ENCODE measurements at places on chromosomes 5 and 9.
A peak's percentile ranks its signal among the peaks of the same experiment; 100 is the strongest.

DNA sequence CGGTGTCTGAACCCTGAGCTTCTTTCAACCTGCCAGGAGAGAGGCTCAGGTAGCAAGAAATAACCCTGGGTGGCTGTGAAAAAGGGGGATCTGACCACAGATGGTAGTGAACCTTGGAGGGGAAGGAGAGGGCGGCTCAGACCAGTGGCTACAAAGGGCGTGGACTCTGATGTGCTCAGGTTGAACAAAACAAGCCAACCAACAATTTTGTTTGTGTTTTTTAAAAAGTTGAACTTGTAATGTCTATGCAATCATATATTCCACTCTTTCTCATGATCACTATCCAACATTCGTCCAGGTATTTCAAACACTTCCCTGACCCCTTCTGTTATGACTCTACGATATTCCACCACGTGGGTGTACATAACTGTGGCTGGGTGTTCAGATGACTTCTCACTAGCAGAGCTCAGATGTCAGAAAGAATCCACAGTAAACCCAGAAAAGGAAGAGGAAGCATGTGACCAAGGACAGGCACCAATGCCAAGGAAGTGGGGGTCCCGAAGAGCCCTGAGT is 20.0 kb downstream of the PTPN3 start:
- no peak for DNase-seq

DNA sequence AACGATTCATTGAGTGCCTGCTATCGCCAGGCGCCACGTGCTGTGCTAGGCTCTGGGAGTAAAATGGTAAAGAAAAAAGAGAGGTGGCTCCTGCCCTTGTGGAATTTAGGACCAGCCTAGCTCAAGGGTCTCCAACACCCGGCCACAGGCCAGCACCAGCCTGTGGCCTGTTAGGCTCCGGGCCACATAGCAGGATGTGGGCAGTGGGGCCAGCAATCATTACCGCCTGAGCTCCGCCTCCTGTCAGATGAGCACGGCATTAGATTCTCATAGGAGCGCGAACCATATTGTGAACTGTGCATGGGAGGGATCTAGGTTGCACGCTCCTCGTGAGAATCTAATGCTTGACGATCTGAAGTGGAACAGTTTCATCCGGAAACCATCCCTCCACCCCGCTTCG is 1.5 kb downstream of the RMRP start:
- no peak for DNase-seq

- peak; percentile 34 for DNase-seq
These were observed 24.9 kb downstream of the MELK start for GRCh38 chr9:36597412-36598178.

DNA sequence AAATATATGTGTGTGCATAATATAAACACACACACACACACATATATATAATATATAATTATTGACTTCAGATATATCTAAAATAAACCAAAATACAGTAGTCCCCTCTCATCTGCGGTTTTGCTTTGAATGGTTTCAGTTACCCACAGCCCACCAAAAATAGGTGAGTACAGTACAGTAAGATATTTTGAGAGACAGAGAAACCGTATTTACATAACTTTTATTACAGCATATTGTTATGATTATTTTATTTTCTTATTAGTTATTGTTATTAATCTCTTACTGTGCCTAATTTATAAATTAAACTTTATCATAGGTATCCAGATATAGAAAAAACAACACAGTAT is 564.2 kb downstream of the ACTL7B start:
- DNase-seq, result no peak

DNA sequence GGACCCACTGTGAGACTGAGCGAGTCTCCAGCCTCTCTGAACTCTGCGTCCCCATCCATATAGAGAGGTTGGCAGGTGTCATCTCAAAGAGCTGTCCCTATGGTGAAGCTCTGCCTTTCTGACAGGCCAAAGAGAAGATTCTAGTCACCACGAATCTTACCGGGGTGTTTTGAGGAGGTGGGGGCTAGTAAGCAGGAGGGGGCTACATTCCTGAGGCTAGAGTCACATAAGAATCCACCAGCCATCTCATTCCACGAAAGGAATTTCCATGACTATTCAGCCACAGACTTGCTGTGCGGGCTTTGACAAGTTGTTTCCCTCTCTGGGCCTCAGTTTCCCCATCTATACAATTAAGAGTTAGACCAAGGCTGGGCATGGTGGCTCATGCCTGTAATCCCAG is 16.3 kb downstream of the PDGFRB start:
- no peak for DNase-seq

DNA sequence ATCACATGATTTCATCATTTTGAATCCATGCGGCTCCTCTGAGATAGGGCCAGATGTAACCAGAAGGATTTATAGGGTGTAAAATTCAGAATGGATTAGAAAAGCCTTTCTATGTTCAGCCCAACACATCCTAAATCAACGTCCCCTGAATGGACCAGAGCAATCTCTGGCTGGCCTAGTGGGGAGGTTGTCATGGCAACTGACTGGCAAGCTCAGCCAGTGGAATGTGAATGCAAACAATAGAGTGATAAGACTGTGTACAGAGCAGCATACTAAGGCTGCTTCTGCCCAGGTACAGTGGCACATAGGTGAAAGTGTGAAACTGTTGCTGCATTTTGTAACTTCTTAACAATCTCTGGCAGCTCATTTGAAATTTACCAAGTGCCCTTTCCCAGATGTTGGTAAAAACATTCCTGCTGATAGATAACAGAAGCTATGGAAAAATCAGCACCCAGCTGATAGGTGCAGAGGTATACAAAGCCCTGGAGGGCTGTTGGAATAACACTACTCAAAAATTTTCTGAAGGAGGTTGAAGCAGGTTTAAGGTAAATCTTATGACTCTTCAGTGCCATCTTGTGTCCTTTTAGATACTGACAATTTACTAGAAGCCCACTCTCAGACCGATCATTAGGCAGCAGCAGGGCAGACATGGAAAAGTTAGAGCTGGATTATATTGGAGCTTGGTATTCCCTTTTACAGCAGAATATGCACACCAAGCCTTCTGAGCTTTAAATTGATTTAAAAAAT is 267.2 kb downstream of the RAB3C start:
- no peak for DNase-seq

- no peak for DNase-seq
These were observed 29.5 kb upstream of the FOXI1 start for GRCh38 chr5:170076211-170076610.

- DNase-seq, result no peak
These were observed 24.9 kb downstream of the NIM1K start for GRCh38 chr5:43216941-43217340.

- no peak for DNase-seq
These were observed 136.7 kb upstream of the HAPLN1 start for GRCh38 chr5:83857341-83857740.

GRCh38 chr9:36488389-36488756 is 84.3 kb upstream of the MELK start:
- DNase-seq, result no peak

GRCh38 chr9:90727488-90727887 is 74.1 kb upstream of the SYK start:
- no peak for DNase-seq

- DNase-seq, result no peak
These were observed 416.5 kb downstream of the DMRTA1 start for GRCh38 chr9:22863106-22863505.

DNA sequence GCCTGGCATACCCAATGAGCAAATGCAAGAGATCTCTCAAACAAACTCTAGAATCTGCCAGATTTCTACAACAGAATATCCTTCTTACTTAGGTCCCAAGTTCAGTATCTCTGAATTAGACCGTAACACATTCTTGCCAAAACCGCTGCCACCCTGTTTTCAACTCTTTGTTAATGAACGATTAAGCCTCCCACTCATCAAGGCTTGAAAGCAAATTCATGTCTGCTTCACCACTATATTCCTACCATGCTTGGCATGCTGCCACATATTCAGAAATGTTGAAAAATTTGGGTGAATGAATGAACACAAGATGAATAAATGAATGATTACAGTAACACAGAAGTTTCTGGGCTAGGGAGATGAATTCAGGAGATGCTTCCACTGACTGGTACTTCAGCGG is 119.9 kb downstream of the BNC2 start:
- DNase-seq, result no peak

GRCh38 chr5:103587185-103587748 is 24.7 kb upstream of the NUDT12 start:
- DNase-seq, result no peak

DNA sequence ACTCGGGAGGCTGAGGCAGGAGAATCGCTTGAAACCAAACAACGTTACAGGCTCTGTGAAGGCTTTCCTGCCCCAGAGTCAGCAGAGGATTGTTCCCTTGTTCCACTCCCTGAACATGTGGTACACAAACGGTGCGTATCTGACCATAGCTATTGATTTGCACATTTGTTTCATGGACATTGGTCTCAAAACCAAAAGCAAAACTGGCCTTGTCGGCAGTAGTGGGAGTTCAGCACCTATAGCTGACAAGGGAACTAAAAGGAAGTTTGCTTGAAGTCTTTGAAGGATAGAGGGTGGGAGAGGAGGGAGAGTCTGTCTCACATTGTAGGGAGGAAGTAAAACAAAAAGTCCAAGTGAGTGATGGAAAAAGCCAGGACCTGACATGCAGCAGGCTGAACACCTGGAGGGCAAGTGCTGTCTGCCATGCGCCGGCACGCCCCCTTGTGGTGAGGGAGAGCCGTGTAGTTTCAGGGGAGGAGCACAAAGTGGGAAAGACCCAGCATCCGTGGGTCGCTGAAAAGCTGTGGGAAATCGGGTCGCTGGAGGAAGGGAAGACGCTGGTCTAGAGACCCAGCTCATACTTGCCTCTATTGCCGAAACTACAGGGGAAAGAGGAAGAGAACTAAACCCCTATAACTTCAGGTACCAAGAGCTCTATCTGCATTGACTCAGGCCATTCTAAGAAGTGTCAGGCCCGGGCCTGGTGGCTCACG is 58.0 kb downstream of the RAD23B start:
- peak; percentile 71 for DNase-seq

GRCh38 chr9:129749575-129749974 is 3.3 kb downstream of the PTGES start:
- no peak for DNase-seq

- DNase-seq, result no peak
These were observed 75.3 kb downstream of the NMUR2 start for GRCh38 chr5:152329761-152330283.

DNA sequence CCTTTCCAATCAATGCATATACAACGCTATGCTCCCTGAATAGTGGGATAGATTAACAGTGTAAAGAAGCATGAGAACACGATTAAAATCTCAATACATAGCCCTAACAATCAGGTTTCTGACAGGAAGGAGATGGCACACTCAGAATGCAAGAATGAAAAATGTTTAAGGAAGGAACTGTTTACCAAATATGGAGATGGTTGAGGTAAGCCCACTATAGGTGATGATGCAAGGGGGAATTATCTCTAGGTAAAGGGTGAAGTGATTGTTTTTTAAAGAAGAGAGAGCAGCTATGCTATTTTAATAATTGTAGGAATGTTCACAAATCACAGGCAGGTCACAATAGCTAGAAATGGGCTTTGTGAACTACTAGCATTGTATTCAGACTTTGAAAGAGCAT is 302.4 kb downstream of the CHSY3 start:
- no peak for DNase-seq

GRCh38 chr9:15606643-15607472 is 54.0 kb downstream of the CCDC171 start:
- DNase-seq, result no peak

GRCh38 chr5:90475436-90475980 is 844 bp downstream of the POLR3G start:
- no peak for DNase-seq

Data from CD4-positive, CD25-positive, alpha-beta regulatory T cell (primary cell).